ENCODE measurements at places on chromosomes 16 and 17.

DNA sequence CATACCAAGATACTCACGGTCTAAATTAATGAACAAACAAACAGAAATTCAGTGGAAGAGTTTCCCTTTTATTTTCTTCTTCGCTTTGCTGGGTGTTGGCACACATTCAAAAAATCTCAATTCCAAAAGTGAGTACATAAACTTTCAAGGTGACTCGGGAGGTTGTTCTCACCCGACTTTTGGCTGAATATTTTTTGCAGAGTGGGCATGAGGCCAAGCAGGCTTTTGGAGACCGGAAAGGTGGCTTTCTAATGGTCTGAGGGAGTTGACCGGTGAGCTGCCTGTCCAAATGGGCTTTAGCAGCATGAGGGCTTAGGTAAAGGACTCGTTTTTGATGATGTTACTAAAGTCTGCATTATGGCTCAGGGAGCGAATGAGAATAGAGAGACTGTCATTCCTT, 318.7 kb downstream of the CPPED1 start:
- no peak for DNase-seq

DNA sequence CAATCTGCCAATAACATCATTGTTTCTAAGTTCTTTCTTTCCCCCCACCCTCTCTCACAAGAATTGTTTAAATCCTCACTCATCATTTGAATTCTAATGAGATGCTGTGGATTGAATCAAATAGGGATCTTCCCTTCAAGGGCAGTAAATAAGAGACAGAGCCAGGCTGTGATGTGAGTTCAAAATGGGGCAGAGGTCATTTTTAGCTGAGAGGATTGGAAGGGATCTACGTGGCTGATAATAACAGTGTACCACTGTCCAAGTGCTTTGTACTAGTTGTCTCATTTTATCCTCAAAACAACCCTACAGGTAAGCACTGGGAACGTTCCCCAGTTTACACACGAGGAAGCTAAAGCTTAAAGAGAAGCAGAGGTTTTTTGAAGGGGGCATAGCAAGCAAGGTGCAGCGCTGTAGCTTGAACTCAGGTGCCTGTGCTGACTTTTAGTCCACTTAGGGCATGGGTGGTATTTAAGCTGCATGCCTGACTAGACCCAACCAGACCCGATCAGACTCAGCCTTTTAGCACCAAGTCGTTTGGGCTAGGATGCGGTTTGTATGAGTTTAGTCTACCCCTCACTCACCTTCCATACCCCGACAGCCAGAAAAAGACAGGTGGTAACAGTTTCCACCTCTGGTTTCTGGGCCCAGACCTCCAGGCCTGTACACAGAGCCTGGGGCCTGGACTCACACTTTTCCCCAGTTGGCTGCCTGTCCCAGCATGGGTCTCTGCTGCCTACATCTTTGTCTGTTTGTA, 39.2 kb upstream of the CCR7 start:
- no peak for DNase-seq

DNA sequence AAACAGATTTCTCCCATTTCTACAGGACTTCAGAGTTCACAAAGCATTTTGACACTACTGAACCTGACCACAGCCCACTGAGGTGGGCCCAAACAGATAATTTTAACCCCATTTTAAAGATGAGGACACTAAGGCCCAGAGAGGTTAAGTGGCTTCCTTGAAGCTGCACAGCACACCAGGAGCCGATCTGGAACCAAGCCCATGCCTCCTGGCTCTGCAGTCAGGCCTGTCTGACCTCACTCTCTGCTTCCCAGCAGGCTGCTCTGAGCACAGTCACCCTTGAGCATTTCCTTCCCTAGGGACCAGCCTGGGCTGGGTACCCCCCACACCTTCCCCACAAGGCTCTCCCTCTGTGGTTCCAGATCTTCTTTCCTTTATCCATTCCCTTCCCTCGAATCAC, 252.2 kb downstream of the ENGASE start:
- no peak for DNase-seq

DNA sequence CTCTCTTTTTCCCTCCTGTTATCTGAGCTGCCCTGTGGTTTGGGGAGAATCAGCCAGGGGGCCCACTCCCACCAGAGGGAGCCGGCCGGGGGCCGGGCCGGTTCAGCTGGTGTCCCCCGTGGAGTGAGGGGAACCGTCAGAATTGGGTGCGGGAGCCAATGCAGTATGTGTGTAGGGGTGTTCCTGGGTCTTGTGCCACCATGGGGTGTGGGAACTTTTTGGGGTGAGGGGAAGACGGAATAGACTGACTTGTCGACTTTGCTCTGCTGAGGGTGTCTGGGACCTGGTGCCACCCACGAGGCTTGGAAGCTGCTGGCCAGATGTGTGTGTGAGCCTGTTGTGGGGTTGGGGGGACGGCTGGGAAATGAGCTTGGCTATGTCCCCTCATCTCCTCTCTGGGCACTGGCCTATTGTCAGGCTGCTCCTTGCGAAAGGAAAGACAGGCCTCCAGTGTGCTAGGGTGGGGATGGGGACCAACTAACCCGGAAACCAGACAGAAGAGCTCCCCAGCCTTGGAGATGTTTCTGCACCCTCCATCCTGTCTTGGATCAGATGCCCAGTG, 9.9 kb downstream of the RARA start:
- DNase-seq, result no peak

DNA sequence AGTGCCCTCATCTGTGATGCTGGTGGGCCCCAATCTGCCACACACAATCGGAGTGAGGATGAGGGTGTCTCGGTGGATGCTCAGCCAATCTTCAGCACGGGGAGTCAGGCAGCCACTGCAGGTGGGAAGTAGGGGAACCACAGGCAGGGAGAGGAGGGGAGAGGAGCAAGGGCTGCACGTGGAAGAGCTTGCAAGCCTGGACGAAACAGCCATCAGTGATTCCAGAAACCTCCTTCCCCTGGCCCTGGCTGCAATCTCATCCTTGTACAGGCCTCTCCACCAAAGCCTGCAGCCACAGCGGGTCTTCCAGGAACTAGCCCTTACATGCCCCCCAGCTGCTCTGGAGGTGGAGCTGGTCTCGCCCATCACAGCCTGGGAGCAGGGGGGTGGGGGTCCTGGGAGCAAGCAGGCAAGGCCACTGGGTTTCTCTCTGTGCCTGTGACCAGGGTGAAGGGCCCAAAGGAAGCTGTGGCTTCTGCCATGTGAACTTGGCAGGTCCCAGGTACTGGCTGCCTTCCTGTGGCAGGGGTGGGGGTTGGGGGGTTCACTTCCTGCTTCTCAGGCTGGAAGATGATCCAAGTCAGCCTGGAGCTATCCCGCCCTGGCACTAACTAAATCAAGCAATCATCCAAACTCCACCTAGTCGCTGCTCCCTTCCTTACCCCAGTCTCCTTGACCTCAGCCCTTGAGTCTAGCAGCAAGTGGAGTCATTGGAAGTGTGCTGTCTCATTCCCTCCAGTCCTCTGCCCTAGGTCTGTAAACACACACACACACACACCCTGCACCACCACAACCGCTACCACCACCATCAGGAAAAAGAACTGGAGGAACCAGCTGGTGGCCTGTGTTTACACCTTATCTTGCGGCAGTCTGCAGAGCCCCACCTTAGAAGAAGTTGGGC, 29.4 kb upstream of the MLKL start:
- no peak for DNase-seq

- DNase-seq, result no peak
Measured at GRCh38 chr17:38900978-38901656, 24.3 kb upstream of the LASP1NB start.

- no peak for DNase-seq
Measured at GRCh38 chr17:19771971-19772630, 24.0 kb upstream of the ALDH3A1 start.

DNA sequence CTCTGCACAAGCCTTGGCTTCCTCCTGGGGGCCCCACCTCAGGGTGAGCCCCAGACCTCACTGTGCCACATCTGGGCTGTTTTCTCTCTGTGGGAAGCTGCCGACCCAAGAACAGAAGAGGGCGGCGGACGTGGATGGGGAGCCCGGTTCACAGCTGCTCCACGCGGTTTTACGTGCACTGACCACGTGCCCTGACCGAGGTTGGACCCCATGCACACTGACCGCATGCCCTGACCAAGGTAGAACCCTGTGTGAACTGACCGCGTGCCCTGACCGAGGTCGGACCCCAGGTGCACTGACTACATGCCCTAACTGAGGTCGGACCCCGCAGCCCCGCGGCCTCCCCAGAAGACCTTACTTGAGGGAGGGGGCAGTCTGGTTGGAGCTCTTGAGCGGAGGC, 19.6 kb downstream of the CEP131 start:
- DNase-seq, result no peak

- no peak for DNase-seq
Measured at GRCh38 chr16:55810451-55810961, 22.4 kb downstream of the CES1 start.

All from esophagus squamous epithelium (tissue), 5 donors.